Stimulated activated CD8-positive, alpha-beta memory T cell treated with anti-CD3 and anti-CD28 coated beads, Interleukin-15, amount 100 ng/mL, for 24 hours (primary cell): ENCODE measurements at places on chromosomes 2 and 18.

DNA sequence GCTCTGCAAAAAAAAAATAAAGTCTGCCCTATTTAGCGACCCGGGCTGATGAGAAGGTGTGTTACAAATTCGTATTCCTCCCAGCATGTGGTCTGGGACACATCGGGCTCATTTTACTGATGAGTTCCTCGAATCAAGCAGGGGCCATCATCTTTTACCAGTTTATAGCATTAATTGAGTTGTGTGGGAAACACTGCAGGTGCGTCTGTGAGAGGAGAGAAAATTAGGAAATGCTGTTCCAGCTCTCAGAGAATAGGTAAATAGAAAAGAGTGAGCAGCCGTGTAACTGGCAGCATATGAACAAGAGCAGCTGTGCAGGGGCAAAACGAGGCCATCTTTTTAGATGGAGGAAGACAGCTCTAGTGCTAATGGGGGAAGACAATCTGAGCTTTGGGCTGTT is 216.7 kb downstream of the SETBP1 start:
- no peak for DNase-seq

GRCh38 chr2:195471163-195471562 is 185.9 kb upstream of the SLC39A10 start:
- no peak for DNase-seq

DNA sequence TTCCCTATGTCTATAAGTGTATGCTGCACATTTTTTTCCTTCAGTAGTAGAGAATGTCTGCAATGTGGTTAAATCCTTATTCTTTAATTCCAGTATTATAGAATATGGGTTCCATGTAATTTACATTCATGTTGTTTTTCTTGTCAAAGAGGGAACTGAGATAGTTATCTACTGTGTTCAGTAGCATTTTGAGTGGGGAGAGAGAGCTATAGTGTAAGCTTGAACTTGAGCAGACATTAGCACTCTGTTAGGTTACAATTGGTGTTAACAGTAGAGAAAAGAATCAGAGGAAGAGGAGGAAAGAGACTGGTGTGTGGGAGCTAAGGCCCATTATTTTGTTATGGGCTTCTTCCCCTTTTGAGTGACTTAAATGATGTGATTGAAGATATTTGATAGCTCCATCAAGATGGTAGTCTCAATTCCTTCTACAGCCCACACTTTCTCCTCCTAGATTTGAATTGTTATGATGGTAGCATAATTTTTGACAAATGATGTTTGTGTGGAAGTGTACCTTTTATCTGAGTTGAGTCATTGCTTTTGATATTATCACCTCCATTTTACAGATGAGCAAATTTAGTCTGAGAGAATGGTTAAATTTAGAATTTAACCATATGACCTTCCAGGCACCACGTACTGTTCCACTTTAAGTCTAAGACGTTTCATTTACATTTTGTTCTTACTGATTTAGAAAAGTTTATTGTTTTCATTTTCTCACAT is 71.3 kb downstream of the FMNL2 start:
- DNase-seq = no peak

DNA sequence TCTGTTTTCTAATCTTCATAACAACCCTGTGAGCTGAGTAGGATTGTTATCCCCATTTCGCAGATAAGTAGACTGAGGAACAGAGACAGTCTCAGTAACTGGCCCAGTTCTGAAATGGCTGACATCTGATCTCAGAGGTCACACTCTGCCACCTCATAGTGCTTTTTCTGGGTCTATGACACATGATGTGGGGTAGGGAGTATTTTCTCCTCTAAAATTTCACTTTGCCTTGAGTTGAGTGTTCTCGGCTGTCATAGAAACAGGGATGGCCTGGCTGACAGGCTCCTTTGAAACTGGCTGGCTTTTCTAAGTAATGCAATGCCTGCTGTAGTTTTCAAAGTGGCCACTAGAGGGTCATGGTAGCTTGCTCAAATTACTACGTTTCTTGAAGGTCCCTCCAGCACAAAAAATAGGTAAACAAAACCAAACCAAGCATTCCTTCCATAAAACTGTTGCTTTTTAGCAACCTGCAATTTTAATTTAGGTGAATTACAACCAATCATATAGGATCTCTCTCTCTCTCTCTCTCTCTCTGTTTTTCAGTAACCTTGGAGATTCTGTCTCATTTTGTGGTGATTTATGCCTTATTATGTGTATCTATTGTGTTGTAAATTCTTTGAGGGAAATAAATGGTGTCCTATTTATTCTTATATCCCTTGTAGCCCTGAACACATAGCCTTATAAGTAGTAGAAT is 84.2 kb upstream of the TTN start:
- peak; percentile 6 for DNase-seq

DNA sequence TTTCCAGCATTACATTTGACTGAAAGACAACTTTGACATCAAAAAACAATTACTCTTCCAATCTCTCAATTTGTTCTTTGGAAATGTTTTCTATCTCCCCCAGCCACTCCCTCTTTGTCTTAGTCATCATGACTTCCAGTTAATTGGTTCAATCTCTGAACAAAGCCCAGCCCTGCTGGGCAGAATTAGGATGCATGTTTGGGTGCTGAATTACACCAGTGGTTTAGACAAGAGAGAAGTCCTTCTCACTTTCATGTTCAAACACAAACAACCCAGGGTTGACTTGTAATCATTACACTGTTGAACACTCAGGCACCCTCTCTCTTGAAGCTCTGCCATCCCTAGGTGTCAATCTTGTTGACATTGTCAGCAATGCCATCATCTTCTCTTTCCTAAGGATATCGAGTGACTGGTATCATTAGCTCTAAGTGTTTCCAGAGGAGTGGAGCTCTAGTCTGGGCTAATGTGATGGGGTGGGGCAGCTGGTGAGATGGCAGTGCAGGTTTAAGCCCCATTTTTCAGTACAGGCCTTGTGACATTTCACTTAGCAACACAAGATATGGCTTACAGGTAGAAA is 90.8 kb upstream of the MEIS1 start:
- no peak for DNase-seq

GRCh38 chr2:107008843-107009242 is 122.9 kb upstream of the ST6GAL2 start:
- DNase-seq = no peak

DNA sequence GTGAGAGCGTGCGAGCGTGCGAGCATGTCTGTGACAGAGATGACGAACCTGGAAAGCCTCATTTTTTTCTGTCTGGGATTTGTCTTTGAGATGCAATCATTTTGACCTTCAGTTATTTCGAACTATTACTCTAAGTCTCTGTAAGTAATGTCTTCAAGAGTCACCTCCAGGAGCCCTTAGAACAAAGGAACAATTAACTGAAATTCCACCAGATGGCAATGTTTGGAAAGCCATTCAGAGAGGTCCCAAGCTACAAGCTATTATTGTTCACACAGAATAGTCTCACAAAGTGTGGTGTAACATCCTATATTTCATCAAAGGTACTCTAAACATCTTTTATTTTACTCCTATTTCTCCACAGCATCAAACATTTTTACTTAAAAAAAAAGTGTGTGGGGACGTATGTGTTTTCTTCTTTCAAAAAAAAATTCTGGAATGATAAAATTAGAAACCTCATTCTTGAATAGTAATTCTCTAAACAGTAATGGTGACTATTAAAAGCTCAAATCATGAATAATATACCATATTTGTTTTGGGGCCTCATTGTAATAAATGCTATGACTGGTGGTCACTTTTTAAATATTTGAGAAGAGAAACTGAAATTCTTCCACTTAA is 35.1 kb upstream of the MAPRE2 start:
- no peak for DNase-seq

GRCh38 chr2:235917506-235917905 is 250.7 kb downstream of the GBX2 start:
- DNase-seq = no peak

GRCh38 chr2:36740061-36740460 is 43.6 kb downstream of the VIT start:
- DNase-seq = no peak

- DNase-seq = no peak
Measured at GRCh38 chr2:22826703-22827102, 558.3 kb upstream of the KLHL29 start.

GRCh38 chr2:133235968-133236367 is 332.3 kb downstream of the NCKAP5 start:
- no peak for DNase-seq

DNA sequence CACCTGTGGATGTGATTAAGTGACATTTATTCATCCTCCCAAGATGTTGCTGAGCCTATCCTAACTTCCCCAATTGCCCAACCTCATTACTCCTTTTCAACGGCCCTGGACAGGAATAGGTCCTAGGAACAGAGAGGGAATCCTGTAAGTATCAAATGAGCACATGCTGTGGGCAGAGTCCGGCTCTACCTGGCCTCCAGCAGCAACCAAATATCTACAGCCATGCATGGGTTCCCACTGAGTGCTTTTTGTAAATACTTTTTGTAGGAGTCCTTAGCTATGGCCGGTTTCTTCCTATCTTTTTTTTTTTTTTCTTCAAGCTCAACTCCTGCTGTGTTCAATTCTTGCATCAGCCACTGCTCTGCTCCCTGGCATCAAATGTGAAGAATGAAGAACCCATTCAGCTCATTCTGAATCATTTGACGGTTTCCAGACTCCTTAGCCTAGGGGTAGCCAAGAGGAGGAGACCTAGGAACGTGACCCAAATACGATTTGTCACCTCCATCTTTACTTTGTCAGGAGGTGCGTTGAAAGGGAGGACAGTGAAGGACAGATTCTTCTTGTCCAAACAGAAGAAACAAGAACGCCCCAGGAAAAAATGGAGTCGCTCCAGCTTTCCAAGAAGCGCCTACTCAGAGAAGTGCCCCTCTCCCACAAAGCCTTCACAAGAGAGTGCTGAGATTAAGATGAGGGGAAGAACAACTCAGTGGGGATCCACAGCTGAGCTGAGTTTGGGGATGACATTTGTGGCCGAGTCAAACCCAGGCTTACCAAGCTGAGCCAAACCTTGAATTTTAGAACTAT is 46.7 kb upstream of the LCLAT1 start:
- no peak for DNase-seq

DNA sequence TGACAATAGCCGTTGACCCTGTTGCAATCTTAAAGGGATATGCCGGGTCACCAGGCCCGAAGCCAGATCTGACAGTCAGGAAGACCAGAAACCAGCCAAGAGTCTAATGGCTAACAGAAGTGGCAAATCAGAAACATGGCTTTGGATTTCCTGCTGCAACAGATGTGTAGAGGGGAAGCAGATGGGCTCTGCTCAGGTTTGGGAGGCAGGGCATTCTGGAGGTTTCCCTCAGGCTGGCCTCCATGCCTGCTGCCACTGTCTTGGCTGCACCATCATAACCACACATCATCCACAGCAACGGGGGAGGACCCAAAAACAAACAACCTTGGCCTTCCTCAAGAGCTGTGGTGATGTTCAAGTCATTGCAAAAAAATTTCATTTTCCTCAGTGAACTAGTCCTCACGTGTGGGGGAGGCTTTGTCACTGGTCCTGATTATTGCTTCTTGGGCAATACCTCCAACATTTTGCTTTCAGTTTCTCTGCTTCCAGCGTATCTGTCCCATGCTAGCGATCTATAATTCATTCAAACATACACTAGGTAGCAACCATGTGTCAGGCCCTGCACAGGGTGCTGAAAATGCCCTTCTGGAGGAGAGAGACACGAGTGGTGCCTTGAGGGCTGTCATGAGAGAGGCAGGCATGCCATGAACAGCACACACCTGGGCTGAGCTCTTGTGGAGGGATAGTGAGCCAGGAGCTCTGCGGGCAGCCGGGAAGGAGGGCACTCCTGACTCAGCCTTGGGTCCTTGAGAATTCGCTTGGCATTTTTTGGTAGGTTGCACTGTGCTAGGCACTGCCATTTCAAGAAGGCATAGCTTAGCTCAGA is 48.2 kb upstream of the LGALSL start:
- DNase-seq = no peak

- no peak for DNase-seq
Measured at GRCh38 chr18:45467293-45467692, 148.0 kb upstream of the SLC14A2 start.

DNA sequence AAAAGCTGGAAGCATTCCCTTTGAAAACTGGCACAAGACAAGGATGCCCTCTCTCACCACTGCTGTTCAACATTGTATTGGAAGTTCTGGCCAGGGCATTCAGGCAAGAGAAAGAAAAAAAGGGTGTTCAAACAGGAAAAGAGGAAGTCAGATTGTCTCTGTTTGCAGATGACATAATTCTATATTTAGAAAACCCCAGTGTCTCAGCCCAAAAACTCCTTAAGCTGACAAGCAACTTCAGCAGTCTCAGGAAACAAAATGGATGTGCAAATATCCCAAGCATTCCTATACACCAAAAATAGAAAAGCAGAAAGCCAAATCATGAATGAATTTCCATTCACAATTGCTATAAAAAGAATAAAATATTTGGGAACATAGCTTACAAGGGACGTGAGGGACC is 11.1 kb downstream of the SLC8A1 start:
- DNase-seq = no peak

GRCh38 chr2:190202018-190202417 is 117.6 kb downstream of the HIBCH start:
- DNase-seq = no peak

GRCh38 chr2:241777170-241777685 is 606 bp downstream of the GAL3ST2 start:
- DNase-seq = no peak

GRCh38 chr18:63882333-63883141 is 5.0 kb upstream of the SERPINB2 start:
- no peak for DNase-seq

GRCh38 chr2:180559771-180560170 is 420.6 kb upstream of the UBE2E3 start:
- DNase-seq = no peak

GRCh38 chr18:9987931-9988330 is 74.1 kb downstream of the VAPA start:
- no peak for DNase-seq

GRCh38 chr18:11747731-11748130 is 58.7 kb downstream of the GNAL start:
- no peak for DNase-seq

- DNase-seq = no peak
Measured at GRCh38 chr2:151042964-151043363, 218.7 kb downstream of the RBM43 start.

- DNase-seq = no peak
Measured at GRCh38 chr2:38602136-38602731, 494 bp downstream of the HNRNPLL start.

- DNase-seq = no peak
Measured at GRCh38 chr18:9902832-9903231, 11.0 kb upstream of the VAPA start.

- DNase-seq = no peak
Measured at GRCh38 chr18:41134426-41134825, 820.6 kb upstream of the PIK3C3 start.

DNA sequence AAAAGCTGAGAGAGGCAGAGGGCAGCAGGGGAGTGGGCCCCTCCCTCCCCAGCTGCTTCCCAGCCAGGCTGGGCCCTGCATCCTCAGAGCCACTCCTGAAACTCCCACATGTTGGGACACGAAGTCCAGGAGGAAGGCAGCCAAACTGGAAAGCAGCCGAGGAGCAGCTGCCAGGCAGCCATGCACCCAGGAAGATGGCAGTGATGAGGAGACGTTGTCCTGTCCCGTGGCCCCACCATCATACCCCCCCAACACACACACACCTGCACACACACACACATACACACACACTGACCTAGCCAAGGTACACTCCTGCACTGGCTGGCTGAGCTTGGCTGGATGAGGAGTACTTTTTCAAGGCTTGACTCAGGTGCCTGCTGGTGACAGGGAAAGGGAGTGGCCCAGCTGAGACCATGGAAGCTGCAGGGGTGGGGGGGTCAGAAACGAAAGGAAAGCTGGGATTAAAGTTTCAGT is 106.0 kb downstream of the CYP26B1 start:
- no peak for DNase-seq
